ENCODE measurements at places on chromosomes 4 and X.

DNA sequence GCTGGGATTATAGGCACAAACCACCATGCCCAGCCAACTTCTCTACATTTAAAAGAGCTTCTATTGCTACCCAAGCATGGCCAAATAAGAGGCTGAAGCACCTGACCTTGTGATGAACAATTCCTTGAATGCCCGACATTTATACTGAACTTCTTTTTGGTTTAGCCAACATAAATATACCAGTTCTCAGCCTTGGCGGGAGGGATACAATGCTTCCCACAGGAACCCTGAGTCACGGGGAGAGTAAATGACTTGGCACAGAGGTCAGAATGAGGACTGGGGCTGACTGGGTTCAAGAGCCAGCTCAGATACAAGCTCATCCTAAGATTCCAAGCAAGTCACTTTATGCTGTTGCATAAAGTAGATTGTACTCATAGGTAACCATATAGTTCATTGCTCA is 6.1 kb downstream of the HOPX start:
- DNase-seq = no peak

DNA sequence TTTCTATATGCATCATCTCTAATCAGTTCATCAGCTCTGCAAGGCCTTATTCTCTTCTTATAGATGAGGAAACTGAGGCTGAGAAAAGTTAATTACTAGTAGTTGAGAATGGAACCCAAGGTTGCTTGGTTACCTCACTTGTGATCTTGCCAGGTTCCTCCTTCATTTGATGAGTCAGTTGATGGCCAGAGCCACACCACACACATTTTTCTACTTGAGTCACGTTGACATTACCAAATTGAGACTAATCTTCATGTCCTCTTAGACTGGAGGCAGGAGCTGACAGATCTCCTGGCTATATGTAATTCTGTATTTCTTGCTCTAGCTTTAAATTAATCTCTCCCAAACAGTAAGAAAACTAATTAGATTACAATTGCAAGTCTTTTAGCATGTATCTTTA is 428.4 kb downstream of the AFF2 start:
- no peak for DNase-seq

- no peak for DNase-seq
Observed at GRCh38 chr4:142377342-142378091, 468.6 kb downstream of the INPP4B start.

- DNase-seq = no peak
Observed at GRCh38 chr4:27084685-27085361, 224.2 kb downstream of the STIM2 start.

DNA sequence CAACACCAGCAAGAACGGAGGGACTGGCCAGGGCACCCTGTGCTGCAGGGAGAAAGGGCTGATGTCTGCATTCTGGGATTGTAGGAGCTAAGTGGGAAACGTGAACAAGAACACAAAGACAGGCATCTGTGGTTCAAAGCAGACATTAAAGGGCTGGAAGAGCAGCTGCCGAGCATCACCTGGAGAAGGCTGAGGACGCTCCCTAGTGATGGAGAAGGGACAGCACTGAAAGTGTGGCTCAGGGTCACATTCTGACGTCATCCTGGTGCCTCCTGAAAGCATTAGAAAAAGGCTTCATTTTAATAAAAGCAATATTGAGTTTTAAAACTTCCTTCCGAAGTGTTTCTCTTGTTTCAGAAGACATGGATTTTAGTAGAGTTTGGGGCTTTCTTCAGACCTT is 62.3 kb downstream of the CLDN22 start:
- DNase-seq = no peak

- no peak for DNase-seq
Observed at GRCh38 chr4:820230-821172, 5.4 kb downstream of the CPLX1 start.

- DNase-seq = peak; percentile 15
Observed at GRCh38 chr4:42151568-42152506, 618 bp downstream of the BEND4 start.

DNA sequence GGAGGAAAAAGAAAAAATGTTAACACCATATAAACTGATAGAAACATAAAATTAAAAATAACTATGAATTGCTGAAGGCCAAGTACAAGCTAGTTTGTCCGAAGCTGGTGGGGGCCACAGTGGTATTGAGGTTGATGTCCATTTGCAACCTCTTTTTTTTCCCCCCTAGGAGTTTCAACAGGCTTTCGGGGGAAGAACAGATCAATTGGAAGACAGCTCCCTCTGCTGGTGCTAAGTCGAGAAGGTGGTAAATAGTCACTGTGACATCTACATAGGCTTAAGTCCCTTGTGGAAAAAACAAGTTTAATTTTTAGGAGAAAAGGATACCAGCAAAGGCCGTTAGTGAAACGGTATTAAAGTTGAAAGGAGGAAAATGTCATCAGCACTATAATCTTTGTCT is 115.7 kb upstream of the ZXDA start:
- DNase-seq = no peak

GRCh38 chr4:69718396-69719271 is 41.8 kb downstream of the SULT1B1 start:
- no peak for DNase-seq

DNA sequence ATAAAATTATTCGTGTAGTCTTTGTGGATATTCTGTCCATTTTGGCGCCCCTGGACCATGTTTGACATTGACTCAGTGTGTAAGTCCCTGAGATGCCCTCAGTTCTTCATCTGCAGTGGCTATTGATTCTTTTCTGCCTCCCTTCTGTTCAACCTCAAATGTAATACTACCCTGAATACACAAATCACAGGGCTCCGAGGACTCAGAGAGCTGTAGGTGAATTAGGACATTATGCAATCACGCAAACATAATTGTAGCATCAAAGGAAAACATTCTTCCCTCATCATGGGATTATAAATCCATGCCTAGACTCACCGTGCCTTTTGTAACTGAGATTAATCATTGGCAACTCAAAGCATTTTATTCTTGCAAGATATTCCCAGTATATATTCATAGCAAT is 161.4 kb upstream of the PACRGL start:
- no peak for DNase-seq

DNA sequence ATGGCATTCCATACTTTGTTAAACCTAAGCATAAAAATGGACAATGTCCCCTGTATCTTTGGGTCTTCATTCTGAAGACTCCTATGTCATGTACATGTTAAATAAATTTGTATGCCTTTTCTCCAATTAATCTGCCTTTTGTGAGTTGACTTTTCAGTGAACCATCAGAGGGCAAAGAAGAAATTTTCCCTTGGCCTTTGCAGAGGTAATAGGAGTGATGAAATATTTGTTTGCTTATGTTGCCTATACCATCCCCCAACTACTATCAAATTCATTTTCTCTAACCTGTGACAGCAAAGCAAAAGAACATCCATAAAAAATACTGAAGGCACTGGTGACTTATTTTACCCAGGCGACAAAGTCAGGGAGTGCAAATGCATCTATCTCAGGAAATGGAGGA is 18.2 kb downstream of the NAAA start:
- DNase-seq = no peak

- DNase-seq = no peak
Observed at GRCh38 chr4:145218251-145218650, 37.9 kb upstream of the OTUD4 start.

- DNase-seq = no peak
Observed at GRCh38 chrX:2474963-2475726, 25.6 kb downstream of the DHRSX start.

GRCh38 chr4:149997881-149998421 is 80.3 kb upstream of the DCLK2 start:
- no peak for DNase-seq

- DNase-seq = no peak
Observed at GRCh38 chr4:2402048-2402842, 16.2 kb downstream of the ZFYVE28 start.

DNA sequence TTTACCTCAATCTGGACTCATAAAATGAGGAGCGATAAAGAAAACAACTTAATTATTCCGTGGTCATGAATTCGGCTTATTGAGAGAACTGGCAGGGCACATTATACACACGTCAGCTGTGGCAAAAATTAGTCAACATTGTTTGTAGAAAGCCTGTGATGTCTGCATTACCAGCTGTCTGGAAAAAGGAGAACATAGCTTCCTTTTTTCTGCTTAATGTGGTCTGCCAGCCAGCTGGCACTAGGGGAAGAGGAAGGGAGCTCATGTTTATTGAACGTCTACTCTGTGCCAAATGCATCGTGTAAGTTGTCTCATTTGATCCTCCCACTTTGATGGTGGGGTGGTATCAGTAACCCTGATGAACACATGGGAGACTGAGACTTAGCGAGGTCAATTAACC is 367.6 kb downstream of the ARHGAP24 start:
- DNase-seq = no peak

GRCh38 chr4:8836664-8837171 is 34.9 kb downstream of the HMX1 start:
- DNase-seq = no peak

GRCh38 chr4:118842055-118842454 is 6.1 kb upstream of the SEC24D start:
- no peak for DNase-seq

DNA sequence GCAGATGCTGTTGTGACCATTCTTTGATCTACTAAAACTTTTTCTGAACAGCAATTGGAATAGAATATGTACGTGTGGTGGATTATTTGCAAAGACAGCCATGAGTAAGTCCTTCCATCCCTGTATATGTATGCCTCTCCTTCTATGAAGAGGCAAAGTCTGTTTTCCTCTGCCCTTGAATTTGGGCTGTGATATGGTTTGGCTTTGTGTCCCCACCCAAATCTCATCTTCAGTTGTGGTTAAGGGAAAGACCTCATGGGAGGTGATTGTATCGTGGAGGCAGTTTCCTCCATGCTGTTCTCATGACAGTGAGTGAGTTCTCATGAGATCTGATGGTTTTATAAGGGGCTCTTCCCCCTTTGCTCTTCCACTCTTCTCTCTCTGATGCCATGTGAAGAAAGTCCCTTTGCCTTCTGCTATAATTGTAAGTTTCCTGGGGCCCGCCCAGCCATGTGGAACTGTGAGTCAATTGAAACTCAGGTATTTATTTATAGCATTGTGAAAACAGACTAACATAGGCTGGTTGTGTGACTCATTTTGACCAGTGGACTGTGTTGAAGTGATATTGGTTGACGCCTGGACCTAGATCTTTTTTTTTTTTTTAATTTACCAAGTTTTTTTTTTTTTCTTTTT is 108.3 kb upstream of the CAMK2D start:
- DNase-seq = peak; percentile 8

DNA sequence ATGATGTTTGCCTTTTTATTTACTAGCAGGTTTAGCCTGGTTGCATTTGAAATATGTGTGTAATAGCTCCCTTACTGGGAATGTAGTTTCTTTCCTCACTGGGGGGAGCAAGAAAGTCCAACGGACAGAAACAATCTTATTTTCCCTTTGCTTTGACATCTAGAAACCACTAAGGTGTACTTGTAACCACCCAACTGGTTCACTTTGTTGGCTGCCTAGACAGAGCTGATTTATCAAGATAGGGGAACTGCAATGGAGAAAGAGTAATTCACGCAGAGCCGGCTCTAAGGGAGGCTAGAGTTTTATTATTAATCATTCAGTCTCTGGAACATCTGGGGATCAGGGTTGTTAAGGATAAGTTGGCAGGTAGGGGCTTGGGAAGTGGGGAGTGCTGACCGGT is 30.3 kb downstream of the XG start:
- DNase-seq = no peak

DNA sequence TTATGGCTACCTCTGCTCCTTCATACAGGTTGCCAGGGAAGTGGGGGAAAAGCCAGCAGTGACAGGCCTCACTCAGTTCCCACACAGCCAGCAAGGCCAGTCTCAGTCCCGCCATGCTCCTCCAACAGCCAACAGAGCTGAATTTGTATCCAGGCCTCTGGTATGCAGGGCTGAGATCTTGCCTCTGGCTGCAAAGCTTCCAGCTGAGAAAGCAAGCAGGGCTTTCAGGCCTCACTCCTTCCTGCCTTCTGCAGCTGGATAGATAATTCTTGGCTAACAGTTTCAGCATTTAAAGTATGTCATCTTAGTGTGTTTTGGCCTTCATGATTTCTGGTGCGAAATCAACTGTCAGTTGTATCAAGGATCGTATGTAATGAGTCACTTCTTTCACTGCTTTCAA is 103.6 kb downstream of the GNL3L start:
- no peak for DNase-seq

DNA sequence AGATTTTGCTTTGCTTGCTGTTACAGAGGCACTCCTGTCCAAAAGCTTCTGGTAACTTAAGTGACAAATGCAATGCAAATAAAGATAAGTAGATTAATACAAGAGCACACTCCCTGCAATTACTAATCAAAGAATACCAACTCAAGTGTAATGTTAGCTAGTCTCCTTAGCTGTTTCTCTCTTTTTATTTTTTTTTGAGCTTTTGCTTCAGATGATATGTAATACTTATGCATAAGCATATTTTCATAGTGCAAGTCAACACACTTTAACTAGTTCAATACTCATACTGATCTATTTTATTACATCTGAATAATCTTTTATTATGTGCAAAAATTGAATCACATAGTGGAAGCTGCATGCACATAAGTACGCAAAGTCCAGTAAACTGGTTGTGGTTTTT is 2.7 kb downstream of the SLC7A11 start:
- DNase-seq = no peak

DNA sequence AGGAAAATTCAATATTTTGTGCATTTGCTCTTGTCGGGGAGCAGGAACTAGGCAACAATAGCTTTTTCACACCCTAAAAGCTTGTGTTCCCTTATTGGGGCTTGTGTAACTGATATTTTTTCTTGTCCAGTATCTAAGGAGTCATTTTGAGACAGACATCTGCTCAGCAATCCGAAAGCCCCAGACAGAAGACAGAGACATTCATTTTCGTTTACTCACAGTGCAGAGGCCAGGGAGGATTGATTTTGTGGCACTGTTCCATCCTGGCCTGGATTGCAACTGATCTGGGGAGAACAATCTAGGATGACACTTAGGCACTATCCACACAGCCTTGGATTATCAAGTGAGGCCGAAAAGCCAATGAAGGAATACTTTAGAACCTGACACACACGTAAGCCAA is 27.4 kb upstream of the PLAC1 start:
- DNase-seq = no peak

GRCh38 chr4:172707622-172708021 is 461.0 kb upstream of the GALNT7 start:
- DNase-seq = no peak

GRCh38 chrX:154717824-154718223 is 33.1 kb downstream of the GAB3 start:
- DNase-seq = no peak

- DNase-seq = no peak
Observed at GRCh38 chr4:9999956-10000561, 21.2 kb downstream of the SLC2A9 start.

DNA sequence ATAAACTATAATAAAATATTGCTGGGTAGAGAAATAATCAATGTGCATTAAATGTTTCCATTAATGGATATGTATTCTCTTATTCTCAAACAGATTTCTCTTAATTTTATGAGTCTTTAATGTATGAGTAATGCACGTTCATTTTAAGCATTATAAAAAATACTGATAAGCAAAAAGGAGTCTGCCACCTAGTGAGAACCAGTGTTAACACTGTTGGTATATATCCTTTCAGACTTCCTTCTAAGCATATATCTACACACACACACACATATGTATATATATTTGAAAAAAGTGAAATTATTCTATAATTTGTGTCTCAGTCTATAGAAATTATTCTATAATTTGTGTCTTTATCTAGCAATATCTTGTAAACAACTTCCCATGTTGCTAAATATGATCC is 49.9 kb upstream of the MTMR1 start:
- DNase-seq = no peak
